ENCODE measurements at places on chromosomes 7 and 10.

- peak; percentile 77 for DNase-seq
These were observed at the start of gene AKR1E2 for GRCh38 chr10:4825868-4826791. Gene AKR1E2, plus strand, starts transcription at chr10:4826207. Its CDS starts 118 bp downstream, at chr10:4826325.

- no peak for DNase-seq
These were observed 2.1 kb upstream of the PALD1 start for GRCh38 chr10:70476249-70477035.

DNA sequence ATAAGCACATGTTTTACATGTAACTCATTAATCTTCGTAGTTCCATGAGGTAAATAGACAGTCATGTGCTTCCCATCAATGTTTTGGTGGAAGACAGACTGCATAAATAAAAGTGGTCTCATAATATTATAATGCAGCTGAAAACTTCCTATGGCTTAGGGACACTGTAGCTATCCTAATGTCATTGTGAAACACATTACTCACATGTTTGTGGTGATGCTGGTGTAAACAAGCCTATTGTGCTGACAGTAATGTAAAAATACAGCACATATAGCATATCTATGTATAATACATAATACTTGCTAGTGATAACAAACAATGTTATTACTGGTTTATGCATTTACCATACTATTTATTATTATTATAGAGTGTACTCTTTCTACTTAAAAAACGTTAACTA is 37.2 kb upstream of the PLXDC2 start:
- no peak for DNase-seq

- no peak for DNase-seq
These were observed 86.8 kb upstream of the ZMIZ1 start for GRCh38 chr10:78981970-78982281.

DNA sequence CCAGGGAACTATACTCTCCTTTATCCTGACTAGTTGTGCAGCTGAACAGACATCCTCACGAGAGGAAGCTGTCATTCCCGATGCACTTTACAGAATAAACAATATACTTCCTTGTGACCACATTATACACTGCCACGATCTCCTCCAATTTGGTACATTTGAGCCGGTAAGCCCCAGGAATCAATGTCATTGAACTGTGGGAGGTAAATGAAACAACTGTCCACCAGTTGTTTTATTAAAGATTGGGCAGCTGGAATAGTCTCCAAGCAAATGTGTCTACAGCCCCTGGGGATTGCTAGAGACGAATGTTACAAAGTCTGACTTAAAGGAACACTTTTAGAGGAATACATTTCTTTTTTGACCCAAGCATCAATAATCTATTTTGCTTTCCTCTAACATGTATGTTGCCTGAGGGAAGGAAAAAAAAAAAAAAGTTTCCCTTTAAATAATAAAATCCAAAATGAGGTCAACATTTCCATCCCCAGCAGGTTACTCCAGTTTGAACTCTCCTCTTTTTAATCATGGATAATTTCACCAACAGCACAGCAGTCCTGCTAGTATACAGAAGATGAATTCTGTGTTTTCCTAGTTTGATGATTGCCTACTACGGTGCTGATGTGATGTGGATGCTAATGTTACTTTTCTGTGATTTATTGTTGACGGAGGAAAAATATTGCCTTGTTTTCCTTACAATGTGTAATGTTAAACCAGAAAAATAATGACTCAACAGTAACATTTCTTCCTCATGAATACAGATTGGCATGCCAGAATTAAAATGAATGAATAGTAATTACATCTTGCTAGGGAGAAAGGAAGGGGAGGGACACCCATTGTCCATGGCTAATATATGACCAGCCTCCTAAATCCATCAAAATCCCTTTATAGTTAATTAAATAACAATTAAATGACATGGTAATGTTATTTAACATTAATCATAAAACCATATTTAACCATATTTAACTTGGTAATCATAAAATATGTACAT is 360.9 kb downstream of the NEBL start:
- DNase-seq: no peak

GRCh38 chr10:62528441-62528840 is 154.3 kb downstream of the ZNF365 start:
- DNase-seq: no peak

GRCh38 chr10:132946-133898 is 2.0 kb upstream of the ZMYND11 start:
- no peak for DNase-seq

DNA sequence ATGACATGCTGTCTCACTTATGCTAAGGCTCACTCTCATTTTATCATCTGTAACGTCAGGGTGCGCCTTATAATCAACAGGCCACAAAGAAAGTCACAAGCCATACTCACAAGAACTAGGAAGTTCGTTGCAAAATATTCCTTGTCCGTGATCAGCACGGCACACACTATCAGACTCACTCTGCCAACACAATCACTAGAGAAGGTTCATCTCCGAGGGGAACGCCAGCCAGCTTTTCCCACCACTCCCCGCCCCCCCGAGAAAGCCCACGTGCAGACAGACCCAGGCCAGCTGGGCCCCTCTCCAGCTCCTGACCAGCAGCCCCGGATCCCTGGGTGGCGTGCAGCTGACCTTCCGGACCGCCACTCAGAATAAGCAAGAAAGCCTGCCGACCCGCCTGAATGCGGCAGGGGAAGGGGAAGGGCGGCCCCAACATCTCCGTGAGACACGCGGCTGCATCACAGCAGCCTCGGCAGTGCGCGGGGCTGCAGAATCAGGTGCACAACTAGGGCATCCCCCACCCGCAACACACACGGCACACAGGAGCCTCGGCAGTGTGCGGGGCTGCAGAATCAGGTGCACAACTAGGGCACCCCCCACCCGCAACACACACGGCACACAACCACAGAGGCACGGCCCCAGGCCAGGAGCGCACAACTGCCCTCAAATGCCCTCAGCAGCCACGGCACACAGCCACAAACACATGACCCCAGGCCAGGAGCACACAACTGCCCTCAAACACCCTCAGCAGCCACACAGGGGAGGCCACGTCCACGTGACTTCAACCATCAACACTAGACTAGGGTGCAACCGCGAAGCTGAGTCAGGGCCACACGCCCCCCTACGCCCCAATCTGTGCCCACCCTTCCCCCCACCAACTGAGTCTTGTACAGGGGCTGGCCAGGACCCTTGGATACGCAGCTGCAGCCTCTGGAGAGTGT is 2.5 kb upstream of the GPR146 start:
- no peak for DNase-seq

GRCh38 chr7:135335628-135336139 is 102.0 kb downstream of the STRA8 start:
- DNase-seq: peak; percentile 90

GRCh38 chr10:114458955-114459354 is 54.7 kb upstream of the AFAP1L2 start:
- peak; percentile 57 for DNase-seq

DNA sequence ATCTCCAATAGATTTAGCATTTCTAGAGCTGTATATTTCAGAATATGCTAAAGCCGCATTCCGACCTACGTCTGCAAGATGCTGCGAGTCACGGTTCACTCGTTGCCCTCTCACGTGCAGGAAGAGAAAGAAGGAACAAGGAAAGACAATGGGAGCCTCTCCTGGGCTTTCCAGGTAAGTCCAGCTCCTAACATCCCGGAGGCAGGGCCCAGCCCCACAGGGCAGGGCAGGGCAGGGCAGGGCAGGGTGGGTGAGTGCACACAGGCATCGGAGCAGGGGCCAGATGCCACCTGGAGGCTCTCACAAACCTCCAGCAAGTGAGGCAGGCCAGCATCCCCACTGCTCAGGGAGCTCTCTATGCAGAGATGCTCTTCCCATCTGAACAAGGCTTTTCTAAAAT is 50.8 kb downstream of the VOPP1 start:
- DNase-seq: no peak

- no peak for DNase-seq
These were observed 57.2 kb downstream of the FAM171A1 start for GRCh38 chr10:15313843-15314242.

GRCh38 chr10:11894381-11895107 is 71.4 kb downstream of the PROSER2 start:
- no peak for DNase-seq

GRCh38 chr10:99844433-99844955 is 62.1 kb downstream of the ABCC2 start:
- no peak for DNase-seq

GRCh38 chr10:74753442-74754211 is 72.8 kb upstream of the KAT6B start:
- peak; percentile 14 for DNase-seq

DNA sequence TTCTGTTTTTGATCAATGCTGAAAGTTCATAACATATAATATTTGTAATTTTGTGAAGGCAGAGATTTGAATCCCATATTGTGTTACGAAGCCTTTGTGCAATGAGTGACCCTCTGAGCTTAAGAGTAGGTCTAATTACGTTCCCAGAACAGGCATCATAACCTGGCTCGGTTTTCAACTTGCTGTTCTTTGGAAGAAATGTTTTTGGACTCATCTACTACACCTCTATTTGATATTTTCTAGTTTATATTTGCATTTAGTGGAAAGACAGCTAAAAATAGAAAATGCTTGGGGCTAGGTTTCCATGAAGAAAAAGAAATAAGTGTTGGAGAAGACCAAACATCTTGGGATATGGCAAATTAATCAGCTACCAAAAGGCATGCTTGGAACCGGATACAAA is 234.8 kb downstream of the AGMO start:
- DNase-seq: no peak

DNA sequence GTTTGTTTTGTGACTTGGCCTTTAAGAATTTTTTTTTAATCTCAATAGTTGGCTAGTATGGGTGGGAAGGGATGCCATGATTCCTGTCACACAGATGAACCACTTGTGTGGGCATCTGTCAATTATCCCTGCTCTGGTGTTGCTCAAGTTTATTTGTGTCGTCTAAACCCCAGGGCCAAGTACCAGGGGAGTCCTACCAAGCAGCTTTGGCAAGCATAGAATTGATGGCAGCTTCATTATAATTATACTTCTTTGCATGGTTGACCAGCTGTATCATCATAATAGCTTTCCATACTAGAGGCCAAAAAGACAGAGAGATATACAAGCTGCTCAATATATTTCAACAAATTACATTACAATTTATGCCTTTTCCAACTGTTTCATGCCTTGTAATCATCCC is 30.4 kb downstream of the SUGCT start:
- DNase-seq: no peak

GRCh38 chr10:33334153-33334804 is at the start of gene NRP1:
Gene NRP1, minus strand, starts transcription at chr10:33334667. Its CDS starts 285 bp downstream, at chr10:33334382.
- DNase-seq: peak; percentile 56

DNA sequence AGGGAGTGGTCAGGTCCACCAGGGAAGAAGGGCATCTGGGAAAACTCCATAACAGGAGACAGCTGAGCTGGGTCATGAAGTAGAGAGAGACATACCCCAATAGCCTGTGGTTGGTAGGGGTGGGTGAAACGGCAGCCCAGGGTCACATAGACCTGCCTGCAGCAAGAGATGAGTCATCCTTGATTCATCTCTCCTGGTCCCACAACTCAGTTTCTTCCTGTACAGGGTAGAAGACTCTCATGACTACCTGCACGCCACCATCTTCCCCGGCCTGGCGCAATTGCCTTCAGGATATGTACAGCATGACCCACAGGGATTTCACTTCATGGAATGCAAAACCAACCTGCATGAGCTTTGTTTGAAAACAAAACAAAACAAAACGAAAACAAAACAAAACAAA is 45.1 kb upstream of the ADAM12 start:
- no peak for DNase-seq

Measured in nephron progenitor cell (in vitro differentiated cells).